ENCODE measurements at places on chromosomes 6 and 20.

DNA sequence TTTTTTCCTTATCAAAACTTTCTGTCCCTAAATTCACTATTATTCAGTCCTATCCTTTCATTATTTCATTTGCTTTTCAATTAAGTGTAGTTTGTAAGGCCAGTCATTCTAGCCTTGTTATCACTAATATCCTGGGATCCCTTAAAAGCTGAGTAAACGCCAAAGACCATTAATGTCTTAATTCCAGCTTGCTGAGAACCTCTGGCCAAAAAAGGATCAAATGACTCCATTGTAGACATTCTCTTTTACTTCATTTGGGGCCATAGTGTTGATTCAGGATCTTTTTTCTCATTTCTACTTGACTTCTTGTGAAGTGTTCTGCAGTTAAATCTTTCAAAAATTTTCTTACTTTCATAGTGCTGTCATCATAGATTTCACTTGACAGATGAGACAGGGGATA is 379.7 kb downstream of the LAMA2 start:
- DNase-seq: no peak

- DNase-seq: no peak
Measured at GRCh38 chr20:9794831-9795230, 44.0 kb downstream of the PAK5 start.

DNA sequence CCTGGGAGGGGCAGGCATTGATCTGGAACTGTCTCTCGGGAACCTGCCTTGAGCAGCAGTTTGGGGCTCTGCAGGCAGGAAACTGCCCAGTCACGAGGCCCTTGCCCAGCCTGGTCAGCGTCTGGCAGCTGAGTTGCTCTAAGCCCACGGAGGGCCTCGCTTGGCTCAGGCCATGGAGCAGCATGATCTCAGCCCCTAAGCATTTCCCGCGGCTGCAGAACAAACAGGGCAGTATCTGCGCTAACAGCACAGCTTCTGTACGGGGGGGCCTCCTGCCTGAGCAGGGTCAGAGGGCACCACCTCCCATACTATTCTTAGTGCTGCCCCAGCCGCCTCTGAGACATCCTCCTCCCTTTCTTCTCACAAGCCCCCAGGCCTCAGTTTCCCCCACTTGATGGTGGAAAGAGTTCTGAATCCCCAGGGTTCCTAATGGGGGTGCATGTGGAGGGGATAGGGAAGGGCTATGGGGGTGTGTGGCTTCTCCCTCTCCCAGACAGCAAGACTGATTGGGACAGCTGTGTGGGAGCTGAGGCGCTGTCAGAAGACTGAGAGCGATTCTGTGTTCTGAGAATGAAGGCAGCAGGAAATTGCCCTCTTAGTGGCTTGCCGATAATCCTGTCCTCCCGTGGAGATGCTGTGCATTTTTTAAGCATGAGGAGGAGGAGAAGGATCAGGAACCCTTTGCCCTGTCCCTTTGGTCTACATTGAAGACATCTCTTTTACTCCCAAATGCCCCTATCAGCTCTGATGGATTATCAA is 46.4 kb downstream of the MOCS1 start:
- peak; percentile 9 for DNase-seq

DNA sequence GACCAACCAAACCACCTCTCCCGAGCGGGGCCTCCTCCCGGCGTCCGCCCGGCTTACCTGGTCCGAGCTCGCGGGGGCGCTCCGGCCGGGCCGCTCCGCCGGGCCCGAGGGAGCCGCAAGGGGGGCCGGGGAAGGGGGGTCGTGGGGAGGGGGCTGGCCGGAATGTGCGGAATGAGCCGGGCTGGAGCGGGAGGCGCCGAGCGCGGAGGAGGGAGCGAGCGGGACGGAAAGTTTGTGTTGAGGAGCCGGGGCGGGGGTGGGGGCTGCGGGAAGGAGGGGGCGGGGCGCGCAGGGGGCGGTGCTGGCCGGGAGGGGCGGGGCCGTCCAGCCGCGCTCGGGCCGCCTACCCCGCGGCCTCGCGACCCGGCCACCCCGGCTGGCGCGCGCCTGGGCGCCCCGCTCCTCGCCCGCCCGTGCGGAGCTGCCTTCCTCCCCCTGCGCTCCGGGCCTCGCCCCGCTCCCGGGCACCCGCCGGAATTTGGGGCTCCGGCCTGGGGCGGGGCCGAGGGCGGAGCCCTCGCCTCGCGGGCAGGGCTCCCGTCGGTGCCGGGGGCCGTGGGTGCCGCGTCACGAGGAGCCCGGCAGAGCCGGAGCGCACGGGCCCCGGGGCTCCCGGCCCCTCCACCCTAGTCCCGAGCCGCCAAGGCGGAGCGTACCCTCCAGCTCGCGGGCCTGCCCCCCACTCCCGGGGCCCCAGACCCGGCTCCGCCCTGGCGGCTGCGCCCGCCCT is at the start of gene TEAD3:
TEAD3 (minus strand) TSS at position 239 of the 730 bp plus-strand sequence.
- DNase-seq: peak; percentile 63

DNA sequence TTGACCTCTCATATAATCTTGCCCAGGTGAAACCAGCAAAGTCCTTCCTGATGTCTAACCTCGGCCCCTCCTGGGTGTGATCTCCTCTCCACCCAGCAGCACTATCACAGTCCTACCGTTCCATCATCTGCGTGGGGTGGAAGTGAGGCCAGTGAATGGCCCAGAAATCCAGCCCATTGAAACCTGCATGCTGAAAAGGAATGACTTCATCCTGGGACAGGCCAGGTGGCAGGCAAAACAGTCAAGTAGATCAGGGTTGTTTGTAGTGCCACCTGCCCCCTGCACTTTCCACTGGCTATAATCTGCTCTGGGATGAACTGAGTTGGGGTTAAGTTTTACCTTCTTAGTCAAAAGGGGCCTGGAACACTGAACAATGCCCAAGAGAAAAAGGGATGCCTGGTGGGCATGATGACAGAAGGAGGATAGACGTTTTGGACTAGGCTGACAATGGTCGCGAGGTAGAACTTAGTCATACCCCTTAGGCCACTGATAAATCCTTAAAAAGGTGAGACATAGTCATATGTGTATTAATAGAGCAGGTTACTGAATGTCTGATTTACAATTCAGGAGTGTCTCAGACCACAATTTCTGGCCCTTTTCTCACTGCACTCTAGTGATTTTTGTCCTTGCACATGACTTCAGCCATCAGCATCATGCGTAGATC is 8.1 kb upstream of the HSP90AB1 start:
- no peak for DNase-seq

All from A549 (cell line).